ENCODE measurements at places on chromosomes 6 and 20.

DNA sequence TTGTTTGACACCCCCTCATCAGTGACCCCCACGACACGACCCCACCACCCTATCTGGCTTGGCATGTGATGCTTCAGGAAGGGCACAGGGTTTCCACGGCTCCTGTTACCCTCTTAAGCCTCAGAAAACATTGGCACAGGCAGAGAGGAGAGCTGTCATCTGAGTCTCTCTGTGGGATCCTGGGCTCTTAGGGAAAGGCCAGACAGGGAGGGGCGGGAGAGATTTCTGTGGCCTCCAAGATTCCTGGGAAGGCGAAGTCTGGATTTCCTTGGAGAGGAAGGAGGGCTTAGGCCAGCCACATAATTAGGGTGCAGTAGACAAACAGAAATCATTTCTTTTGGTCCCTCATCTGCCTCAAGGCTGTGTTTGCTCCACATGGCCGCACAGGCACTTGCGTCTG lies 191.6 kb upstream of the SNX9 start:
- DNase-seq, result no peak

DNA sequence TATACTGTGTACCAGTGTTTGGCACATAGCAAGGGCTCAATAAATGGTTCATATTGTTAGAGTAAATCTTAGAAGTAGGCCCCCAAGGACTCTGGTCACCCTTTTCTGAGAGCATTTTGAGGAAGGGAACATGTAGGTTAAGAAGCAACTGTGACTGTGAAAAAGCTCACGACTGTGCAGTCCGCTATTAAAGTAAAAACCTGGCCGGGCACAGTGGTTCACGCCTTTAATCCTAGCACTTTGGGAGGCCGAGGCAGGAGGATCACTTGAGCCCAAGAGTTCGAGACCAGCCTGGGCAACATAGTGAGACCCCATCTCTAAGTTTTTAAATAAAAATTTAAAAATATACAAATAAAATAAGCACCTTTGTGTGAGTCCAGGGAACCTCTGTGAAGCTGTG lies 5.0 kb downstream of the ZDHHC14 start:
- no peak for DNase-seq

- DNase-seq, result no peak
These were observed 188.3 kb upstream of the KCNG1 start for GRCh38 chr20:51211191-51211590.

GRCh38 chr6:157023958-157024357 lies 246.8 kb downstream of the ARID1B start:
- no peak for DNase-seq

- DNase-seq, result peak; percentile 82
These were observed at the start of gene TRERF1 for GRCh38 chr6:42451333-42452170. TSS of gene TRERF1 (minus strand) at chr6:42451926. CDS start at chr6:42269590, 182,336 bp downstream.

- no peak for DNase-seq
These were observed 19.0 kb upstream of the PREX1 start for GRCh38 chr20:48846516-48847492.

DNA sequence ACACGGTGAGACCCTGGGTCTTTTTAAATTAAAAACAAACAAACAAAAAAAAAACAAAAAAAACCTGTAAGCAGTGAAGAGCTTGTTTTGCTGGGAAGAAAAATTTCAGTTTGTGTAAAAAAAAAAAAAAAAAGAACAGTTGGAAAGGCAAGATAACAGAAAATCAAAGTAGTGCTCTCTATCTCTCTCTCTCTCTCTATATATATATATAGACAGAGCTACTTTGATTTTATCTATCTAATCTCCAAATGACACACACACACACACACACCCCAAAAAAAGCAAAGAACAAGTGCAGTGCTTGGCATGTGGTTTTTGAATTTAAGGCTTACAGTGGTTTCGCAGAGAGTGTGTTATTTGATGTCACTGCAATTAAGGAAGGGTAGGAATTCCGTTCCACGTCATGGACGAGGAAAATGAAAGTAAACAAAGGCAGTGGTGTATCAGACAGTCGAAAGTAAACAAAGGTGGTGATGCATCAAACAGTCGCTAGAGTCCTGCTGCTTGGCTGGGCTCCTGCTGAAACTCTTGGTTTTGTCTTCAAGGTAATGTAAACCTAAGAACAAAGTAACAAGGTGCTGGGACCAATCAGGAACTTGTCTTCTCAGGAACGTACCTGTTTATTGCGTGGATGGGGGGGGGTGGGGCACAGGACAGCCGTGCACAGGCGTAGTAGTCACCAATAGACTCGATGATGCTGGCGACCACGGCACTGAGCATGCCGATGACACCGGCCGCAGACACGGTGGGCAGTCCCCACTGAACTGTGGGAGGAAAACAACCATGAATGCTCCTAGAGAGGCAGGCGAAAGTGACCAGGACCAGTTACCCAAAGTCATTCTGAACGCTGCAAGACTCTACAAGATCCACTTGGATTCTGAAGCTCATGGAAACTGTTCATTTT lies 131.8 kb downstream of the SLC23A2 start:
- DNase-seq, result no peak

- no peak for DNase-seq
These were observed 66.0 kb downstream of the CDS2 start for GRCh38 chr20:5192570-5193431.

DNA sequence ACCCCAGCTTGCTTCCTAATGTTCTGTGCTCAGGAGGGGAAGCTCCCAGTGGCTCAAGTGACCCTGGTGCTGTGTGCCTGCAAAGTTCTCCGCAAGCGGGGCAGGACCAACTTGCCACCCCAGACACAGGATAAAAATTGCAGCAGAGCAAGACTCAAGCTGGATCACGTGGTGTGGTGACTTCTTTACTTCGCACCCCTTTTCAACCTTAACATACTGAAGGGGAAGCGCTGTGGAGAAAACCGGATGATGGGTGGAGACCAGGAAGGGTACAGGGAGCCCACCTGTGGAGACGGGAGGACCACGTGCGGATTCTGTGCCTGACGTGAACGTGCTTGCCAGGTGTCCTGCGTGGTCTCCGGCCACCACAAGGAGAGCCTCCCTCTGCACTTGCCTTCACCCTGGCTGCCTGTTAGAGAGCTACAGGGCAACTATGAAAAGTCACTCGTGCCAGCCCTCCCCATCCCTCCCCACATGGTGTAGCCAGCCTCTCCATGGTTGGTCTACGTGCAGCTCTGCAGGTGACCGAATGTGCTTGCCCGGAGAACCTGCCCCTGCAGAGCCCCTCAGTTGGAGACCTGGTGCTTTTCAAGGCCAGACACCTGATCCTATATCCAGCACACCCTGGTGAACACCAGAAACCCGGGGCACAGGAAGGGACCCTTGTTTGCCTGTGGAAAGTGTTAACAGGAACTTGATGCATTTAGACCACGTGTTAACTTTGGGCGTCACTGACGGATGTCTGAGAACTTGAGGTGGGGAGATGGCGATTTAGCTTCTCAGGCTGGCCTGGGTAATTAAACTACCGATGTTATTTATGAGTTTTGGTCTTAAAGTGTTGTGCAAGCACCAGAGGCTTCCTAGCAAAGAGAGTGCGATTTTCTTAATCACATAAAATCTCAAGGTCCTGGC lies 23.9 kb upstream of the DACT2 start:
- DNase-seq, result no peak

DNA sequence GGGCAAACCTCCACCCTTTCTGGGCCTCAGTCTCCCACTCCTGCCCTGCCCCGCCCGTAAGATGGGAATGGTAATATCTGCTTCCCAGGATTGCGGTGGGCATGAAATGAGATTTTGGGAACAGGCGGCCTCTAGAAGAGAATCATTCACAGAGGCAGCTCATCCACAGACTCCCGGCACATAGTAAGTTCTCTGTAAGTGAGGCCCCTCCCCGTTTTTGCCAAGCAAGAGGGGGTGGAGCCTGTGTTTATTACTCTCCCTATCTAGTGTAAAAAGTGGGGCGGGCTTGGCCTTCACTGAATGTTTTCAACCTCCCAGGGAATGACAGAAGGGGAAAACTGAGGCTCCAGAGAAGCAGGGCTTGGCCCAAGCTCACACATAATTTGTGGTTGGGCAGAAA lies 20.0 kb downstream of the SUN5 start:
- DNase-seq, result no peak

- DNase-seq, result peak; percentile 89
These were observed at the start of gene PLCG1 for GRCh38 chr20:41136680-41137613. TSS of gene PLCG1 (plus strand) at chr20:41137543. CDS start at chr20:41137642, 99 bp downstream.

DNA sequence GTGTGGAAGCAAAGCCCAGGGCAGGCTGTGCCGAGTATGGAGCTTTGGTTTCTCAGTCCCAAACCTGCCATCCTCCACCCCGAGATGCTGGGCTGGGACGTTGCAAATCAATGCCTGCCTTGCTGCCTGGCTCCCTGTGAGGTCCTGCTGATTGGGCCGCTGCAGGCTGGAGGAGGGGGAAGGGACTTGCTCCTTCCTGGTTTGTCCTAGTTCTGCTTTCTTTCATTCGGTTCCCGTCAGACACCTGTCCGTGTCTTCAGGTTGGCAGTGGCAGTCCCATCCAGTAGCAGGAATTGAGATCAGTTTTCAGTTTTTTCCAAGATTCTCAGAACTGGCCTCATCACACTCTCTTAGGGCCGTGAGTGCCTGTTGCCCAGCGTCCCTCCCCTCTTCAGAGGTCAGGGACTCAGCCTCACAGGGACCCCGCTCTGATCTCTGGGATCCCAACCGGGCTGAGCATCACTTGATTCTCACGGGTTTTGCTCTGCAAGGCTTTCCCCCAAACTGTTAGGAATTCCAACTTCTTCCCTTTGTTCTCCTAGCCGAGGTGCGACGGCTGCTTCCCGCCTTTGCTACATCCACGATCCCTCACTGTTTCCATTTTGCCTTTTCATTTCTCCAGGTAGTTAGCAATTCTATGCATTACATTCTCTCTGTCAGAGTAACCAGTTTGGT lies 24.2 kb upstream of the TAGAP start:
- no peak for DNase-seq

DNA sequence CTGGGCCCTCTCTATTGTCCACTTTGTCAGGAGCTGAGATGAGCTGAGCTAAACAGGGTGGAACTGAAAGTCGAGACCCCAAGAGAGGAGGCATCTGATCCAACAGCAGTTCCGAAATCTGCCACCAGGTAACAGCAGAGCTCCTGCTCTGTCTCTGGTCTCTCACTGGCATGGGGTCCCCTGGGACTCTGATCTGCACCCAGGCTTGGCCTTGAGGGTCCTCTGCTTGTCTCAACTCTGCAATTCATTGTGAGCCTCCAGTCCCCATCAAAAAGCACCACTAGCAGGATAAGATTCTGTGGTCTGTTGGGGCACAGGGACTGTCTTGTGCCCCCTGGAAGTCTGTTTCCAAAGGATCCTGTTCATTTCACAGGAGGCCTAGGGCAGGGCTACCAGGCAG lies 62.5 kb upstream of the TOP1 start:
- no peak for DNase-seq

DNA sequence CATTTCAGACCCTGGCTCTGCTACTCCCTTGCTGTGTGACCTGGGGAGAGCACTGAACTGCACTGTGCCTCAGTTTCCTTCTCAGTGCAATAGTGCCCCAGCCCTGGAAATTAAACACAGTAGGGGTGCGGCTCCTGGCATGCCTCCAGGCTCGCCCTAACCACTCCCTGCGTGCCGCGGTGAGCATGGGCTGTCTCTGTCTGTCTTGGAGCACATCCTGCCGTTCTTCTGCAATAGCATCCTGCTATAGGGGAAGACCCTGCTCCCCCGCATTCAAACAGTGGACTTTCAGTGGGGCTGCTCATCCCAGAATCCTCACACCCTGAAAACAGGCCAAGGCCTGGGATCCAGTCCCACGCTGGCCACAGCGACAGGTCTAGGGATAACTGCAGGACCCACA lies 129.5 kb downstream of the FOXC1 start:
- no peak for DNase-seq

- DNase-seq, result no peak
These were observed 42.0 kb downstream of the IRAK1BP1 start for GRCh38 chr6:78909391-78909790.

- no peak for DNase-seq
These were observed 61.2 kb downstream of the VAPB start for GRCh38 chr20:58450254-58450653.

GRCh38 chr6:42774201-42774600 lies 7.7 kb upstream of the BICRAL start:
- DNase-seq, result no peak

- no peak for DNase-seq
These were observed 77.1 kb downstream of the TULP4 start for GRCh38 chr6:158389193-158389919.

DNA sequence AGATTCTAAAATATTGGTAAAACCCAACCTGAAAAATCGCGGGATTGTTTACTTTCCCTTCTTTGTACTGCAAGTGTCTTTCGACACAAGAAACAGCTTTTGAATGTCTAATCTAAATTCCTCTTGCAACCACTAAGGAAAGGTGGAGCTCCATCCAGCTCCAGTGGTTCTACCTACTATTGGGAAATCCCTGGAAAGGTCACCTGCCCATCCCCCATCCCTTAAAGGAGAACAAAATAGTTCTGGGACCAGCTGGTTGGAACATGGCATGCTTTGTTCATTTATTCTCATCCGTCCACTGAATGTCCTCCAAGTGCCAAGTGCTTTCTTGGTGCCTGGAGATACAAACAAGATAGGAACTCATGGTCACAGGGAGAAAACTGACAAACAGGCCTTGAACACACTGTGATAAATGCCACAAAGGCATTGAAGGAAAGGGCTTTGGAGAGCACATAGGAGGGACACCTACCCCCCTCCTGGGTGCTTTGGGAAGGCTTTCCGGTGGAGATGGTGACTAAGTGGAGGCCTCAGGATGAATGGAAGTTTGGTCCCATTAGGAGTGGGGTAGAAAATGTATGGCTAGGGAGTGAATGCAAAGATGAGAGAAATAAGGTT lies 2.3 kb upstream of the CITED2 start:
- no peak for DNase-seq

DNA sequence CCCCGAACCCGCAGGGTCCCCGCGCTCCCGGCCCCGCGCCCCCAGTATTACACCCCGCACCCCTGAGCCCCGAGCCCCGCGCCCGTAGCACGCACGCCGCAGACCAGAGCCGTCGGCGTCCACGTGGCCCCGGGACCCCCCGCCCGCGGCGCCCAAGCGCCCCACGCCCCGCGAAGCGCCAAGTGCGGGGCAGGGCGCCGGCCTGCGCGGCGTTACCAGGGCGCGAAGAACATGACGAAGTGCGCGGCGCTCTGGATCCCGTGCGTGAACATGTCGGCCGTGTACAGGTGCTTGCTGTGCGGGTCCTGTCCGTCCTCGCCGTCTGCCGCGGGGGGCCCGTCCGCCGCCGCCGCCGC lies 312 bp downstream of the TXNDC5 start:
- DNase-seq, result peak; percentile 55

- DNase-seq, result no peak
These were observed 50.1 kb upstream of the E2F3 start for GRCh38 chr6:20351534-20351933.

DNA sequence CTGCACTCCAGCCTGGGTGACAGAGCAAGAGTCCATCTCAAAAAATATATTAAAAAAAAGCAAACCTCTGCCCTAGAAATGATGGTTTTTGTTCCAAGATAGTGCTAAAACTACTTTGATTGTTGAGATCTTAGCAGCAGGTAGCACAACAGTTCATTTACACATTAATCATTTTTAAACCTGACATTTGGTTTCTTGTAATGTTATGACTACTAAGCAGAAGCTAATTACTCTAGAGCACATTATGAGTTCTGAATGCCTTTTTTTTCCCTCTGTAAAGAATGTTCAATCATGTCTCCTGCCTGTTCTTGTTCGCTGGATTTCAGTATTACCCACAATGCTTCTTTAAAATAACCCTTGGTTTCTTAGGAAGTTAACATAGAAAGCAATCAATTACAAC lies 24.7 kb upstream of the PHF3 start:
- DNase-seq, result no peak

Measured in NCI-H446 (cell line).